GM23248 (cell line): ENCODE measurements at places on chromosomes 2 and 18.
A peak's percentile ranks its signal among the peaks of the same experiment; 100 is the strongest.

GRCh38 chr2:144546933-144547332 lies 27.0 kb upstream of the ZEB2 start:
- DNase-seq = no peak

GRCh38 chr2:58416696-58417095 lies 175.6 kb upstream of the FANCL start:
- no peak for DNase-seq

GRCh38 chr2:191020742-191021381 lies 6.9 kb upstream of the STAT1 start:
- DNase-seq = peak; percentile 93

DNA sequence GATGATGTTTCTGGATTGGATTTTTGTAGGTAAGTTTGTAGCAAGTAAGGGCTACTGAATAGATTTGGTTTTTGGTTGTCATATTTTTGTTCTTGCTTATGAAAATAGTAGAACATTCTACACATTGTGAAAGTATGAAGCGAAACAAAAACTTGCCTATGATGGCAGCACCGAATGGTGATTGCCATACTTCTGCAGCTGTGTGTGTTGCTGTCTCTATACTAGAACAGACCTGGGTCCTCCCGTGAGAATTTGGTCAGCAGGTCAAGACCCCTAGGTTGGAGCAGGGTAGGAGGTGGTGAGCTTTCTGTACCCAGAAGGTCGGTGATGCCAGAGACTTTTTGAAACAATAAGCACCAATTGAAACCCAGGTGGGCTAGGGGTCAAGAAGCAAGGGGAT lies 322.6 kb downstream of the PRKCE start:
- DNase-seq = no peak

GRCh38 chr2:165283342-165283741 lies 44.1 kb downstream of the SCN2A start:
- DNase-seq = no peak

GRCh38 chr2:204312105-204312504 lies 233.2 kb upstream of the PARD3B start:
- no peak for DNase-seq

- no peak for DNase-seq
Observed at GRCh38 chr2:226916669-226917068, 80.8 kb downstream of the RHBDD1 start.

DNA sequence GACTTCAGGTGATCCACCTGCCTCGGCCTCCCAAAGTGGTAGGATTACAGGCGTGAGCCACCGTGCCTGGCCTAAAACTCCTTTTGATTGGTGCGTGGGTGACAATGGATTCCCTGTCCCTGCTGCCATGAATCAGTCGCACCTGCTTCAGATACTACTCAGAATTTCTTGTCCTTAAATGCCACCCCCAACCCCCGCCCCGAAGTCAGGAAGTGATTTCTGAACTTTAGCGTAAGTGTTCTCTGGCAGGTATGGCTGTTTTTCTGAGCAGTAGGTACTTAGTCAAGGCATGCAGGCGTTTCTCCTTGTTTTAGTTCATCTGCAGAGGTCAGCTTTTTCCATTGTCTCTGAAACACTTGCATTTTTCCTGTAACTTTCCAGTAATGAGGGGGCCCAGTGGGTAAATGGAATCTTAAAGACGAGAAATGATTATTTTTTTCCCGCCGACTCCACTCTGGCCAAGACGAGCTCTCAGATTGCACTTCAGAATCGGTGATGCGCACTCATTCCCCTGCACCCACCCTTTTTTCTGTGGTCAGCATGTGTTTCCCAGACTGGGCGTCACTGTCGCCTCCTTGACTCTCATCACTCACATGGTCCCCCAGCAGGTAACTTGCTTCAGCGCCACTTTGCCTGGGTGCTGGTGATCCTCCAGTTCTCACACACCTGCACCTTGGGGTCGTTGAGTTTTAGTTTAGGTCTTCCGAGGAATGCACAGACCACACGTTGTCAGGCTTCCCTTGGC lies 179.7 kb downstream of the GBX2 start:
- no peak for DNase-seq

DNA sequence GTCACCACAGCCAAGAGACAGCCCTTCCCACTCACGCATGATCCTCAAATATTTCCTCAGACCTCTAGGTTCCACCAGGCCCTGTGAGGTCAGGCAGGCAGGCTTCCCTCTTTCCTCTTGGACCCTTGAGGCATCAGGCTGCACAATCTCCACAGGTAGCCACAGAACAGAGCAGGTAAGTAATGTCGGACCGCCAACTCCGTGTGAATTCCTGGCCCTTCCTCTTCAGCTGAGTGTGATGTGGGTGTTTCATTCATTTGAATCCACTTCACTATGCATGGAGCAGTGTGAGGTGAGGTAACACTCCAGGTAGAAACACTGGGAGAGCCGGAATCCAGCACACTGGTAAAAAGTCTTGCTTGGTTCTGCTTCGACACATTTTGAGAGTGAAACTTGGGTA lies 44.0 kb downstream of the MRPL35 start:
- no peak for DNase-seq

DNA sequence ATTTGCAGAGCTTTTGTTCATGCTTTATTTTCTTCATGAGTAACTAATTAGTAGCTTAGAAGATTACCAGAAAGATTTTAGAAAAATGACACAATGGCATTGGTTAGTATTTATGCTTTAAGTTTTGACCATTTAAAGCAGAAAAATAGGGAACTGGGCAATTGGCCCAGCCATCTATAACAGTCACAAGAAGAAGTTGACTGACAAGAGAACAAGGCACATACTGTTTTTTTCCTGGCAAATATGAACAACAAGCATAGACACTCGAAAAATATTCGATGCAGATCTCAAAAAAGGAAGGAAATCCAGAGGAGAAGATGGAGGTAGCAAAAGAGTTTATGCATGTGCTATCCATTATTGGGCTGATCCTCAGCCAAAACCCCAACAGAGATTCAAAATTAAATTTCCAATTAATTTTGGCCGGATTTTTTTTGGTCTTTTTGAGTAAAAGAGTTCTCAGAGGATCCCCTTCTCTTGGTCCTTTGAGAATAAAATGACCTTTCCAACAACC lies 200.8 kb upstream of the SLC35G4 start:
- DNase-seq = no peak

- DNase-seq = no peak
Observed at GRCh38 chr18:77111449-77111848, 21.1 kb downstream of the MBP start.

DNA sequence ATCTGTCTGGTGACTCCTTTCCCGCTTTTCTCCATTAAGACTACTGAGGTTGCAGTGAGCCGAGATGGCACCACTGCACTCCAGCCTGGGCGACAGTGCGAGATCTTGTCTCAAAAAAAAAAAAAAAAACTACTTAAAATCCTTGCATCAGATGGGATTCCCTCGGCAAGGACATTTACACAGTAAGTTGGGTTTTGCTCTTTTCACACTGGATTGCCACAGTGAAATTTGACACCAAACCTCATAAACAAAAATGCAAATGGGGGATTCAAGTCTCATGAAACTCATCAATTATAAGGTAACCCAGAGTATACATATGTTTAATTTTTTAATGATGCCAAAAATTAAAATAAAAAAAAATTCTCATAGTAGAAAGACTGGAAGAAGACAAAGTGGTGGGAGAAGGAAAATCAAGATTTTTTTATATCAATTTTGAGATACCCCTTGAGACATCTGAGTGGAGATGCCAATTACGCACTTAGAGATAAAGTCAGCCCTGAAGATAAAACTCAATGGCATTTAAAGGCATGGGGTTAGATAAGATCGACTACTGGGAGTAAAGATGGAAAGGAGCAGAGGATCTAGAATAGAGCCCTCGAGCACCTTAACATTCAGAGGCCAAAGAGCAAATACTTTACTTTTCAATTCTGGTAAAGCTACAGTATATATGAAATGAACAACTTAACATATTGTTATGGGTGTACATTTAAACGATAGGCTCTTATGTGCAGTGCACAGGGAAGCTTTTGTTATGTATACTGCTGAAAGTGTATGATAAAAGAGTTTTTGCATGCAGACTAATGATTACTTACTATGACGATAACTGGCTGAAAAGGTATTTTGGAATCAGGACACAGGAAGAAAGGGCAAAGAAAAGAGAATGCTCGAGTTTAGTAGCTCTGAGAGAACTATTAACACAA lies 37.6 kb downstream of the CHMP3 start:
- no peak for DNase-seq

DNA sequence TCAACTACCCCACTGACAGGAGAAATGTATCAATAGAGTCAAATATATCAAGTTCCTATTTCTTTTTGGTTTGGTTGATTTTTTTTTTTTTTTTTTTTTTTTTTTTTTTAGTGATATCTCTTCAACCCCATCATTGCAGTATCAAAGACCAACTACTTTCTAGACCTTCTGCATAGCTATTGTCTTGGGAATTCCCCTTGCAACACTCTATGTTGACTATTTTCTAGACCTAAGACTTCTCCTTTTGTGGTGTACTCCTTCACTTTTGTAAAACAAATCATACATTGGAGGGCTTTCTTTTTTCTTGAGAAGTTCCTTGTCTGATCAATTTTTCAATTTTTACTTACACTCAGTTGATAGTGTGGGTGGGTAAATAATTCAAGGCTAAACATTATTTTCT lies 46.5 kb upstream of the NR4A2 start:
- DNase-seq = no peak

DNA sequence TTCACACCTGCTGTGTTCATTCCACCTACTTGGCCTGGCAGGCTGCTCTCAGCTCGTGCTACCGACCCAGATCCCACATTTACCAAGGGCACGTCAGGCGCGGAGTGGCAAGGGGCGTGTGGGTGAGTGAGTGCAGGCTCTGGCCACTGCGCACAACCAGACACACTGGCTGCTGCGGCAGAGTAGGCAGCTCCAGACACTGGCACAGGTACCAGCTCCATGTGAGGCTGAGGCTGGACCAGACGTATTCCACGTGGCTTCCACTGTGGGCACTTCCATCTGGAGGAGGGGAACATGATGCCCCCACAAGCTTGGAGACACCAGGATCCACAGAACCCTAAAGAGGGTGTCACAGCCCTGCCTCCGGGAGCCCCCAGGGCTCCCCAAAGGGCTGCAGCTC lies 74.6 kb upstream of the ZNF804A start:
- no peak for DNase-seq

DNA sequence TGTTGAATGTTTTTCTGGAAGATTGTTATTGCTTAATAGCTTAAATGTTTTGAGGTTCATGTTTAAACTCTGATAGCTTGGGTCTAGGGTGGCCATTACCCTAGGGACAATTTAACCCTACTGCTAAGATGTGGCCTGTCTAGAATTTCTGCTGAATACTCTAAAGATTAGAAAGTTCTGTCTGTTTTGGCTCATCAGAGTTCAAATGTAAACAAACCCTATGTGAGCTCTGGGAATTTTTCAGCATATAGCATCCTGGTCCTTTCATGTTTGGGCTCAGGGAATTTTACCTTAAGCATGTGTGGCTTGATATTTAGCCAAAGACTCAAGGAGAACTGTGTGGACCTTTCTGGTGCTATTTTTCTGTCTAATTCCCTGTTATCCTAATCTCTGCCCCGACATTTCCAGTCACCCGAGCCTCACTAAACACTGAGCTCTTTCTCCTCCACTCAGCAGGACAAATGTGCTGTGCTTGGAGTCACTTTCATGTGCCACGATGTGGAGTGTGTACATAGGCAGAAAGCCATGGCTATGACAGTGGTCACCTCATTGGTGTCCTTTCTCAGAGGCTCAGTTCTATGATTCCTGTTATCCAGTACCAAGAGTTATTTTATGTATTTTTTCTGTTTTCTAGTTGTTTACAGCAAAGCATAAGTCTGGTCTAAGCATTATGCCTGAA lies 492.5 kb upstream of the SPHKAP start:
- no peak for DNase-seq

- DNase-seq = peak; percentile 93
Observed at GRCh38 chr2:38505779-38506178, 96.9 kb downstream of the HNRNPLL start.

DNA sequence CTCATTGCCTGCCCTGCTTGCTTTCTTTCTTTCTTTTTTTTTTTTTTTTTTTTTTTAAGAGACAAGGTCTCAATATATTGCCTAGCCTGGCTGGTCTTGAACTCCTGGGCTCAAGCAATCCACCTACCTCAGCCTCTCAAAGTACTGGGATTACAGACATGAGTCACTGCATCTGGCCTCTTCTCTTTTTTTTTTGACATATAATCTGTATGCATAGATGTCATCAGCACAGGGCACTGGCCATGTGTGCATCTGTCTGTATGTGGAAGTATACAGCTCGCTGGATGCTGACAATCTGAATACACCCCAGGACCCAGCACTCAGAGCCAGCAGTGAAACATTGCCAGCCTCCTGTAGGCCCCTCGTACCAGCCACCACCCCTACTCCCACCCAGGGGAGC lies 49.5 kb downstream of the TFCP2L1 start:
- no peak for DNase-seq

- DNase-seq = no peak
Observed at GRCh38 chr2:46355756-46356155, 58.5 kb downstream of the EPAS1 start.

GRCh38 chr2:69489793-69490192 lies 52.6 kb upstream of the NFU1 start:
- no peak for DNase-seq

GRCh38 chr2:95350774-95351597 lies 51.5 kb upstream of the FAHD2A start:
- no peak for DNase-seq

DNA sequence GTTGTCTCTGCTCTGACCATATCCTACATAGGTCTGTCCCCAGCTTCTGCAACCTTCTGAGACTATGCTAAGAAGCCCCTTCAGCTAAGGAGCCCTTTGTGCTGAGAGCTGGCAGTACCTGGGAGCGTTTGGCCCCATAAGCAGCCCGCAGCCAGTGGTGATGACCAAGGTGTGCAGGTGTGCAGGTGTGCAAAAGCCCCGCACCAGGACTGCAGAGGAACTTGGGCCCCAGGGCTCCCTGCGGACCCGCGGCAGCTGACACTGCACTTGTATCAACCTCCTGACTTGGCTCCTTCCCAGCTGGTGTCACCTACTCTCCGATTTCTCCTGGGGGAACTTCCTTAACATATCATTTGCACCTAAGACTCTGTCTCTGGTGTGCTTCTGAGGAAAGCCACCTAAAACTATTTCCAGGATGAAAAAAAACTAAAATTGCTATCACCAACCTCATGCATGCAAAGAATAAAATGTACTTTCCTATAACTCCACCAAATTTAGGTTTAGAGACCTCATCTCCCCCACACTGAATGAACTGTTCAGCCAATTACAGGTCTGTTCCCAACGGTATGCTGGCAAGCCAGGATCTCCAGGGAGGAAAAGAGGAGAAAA lies 16.1 kb upstream of the GNAL start:
- DNase-seq = no peak

DNA sequence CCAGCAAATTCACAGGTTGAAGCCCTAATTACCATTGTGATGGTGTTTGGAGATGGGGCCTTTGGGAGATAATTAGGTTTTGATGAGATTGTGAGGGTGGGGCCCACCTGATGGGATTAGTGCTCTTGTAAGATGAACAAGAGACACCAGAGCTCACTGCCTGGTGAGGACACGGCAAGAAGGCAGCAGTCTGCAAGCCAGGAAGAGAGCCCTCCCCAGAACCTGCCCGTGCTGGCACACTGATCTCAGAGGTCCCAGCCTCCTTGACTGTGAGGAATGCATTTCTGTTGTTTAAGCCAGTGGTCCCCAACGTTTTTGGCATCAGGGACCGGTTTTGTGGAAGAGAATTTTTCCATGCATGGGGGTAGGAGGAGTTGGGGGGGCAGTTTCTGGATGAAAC lies 240.7 kb downstream of the KLHL29 start:
- no peak for DNase-seq
